ENCODE measurements at places on chromosomes 2 and 18.
A peak's percentile ranks its signal among the peaks of the same experiment; 100 is the strongest.

GRCh38 chr18:74242438-74243096 lies 49.2 kb downstream of the CYB5A start:
- no peak for DNase-seq

DNA sequence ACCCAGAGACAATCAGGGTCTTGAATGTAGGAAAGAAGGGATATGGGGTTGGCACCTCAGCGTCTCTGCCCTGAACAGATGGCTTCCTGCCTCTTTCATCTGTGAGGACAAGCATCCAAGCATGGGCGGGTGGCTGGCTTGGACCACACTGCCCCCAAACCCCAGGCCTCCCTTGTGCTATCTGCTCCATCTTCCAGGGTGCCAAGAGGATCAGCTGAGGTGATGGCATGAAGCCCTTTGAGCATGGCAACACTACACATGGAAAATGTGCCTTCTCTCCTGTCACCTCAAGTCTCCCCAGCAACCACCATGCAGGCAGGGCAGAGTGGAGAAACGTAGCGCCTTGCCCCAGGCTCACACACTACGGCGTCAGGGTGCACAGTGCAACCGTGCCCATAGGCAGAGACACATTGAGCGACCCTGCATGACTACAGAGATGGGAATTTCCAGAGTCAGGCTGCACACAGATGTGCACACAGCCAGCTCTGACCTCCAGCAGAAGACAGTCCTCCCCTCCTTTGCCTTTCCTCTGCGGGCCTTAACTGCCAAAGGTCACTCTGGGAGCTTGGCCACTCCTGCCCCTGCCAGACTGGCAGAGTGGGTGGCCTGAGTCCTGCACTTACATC lies 1.5 kb downstream of the KCNIP3 start:
- no peak for DNase-seq

DNA sequence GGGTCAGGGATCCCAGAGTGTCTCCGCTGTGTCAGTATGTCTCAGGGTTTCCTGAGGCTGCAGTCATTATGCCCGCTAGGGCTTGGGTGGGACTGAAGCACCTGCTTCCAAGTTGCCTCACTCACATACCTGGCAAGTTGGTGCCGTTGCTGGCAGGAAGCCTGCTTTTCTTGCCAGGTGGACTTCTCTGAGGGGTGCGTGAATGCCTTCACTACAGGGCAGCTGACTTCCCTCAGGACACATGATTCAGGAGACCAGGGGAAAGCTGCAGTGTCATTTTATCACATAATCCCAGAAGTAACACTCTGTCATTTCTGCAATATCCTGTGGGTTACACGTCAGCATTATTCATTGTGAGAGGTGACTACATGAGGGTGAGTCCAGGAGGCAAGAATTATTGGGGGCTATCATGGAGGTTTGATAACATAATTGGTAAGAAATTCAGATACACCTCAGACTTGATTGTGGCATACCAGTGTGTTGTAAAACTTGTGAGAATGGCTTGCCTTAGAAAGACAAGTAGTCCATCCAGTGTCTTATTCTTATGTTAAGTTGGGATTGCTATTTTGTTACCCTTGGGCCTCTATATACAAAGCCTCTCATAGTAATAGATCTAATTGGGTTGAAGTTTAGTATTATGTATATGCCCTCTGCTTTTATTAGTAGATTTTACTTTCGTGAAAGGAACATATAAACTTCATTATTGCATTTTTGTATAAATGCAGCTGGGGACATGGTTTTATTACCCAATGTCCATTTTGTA lies 44.1 kb downstream of the NEDD4L start:
- no peak for DNase-seq

DNA sequence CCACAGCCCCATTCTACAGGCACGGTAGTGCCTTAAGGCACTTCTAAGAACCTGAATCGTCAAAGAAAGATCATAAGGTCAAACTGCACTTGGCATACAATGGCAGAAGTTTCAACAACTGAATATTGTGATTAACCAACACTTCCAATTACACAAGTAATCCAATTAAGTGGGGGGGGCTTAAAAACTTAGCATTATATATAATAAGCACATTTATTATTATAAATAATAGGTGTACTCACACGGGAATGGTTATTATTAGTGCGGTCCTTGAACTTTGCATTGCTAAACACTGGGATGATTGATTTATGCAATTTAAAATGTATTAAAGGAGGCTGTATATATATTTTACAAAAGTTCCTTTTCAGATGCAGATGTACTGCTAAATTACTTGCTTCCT lies 7.6 kb downstream of the APCDD1 start:
- no peak for DNase-seq

DNA sequence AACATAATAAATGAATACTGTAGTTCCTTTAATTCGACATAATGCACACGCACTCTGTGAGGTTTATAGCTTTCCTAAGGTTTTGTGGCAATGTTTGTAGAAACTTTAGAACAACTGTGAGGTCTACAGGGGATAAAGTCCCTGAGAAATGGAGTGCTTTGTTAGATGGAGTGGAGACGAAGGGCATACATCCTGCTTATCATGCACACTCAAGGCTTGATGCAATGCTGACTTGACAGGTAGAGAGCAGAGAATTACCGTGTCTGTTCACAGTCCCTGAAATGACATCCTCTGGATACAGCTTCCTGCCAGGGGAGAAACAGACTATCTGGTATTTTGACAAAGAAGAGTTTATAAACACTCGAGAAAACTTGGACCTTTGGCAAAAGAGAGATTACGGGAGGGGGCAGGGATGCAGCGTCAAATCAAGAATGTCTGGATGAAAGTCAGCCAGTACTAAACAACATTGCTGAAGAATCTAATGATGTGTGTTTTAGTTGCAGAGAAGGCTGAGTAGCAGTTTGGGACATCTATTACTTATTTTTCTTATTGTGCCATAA lies 766.9 kb upstream of the ZEB2 start:
- no peak for DNase-seq

DNA sequence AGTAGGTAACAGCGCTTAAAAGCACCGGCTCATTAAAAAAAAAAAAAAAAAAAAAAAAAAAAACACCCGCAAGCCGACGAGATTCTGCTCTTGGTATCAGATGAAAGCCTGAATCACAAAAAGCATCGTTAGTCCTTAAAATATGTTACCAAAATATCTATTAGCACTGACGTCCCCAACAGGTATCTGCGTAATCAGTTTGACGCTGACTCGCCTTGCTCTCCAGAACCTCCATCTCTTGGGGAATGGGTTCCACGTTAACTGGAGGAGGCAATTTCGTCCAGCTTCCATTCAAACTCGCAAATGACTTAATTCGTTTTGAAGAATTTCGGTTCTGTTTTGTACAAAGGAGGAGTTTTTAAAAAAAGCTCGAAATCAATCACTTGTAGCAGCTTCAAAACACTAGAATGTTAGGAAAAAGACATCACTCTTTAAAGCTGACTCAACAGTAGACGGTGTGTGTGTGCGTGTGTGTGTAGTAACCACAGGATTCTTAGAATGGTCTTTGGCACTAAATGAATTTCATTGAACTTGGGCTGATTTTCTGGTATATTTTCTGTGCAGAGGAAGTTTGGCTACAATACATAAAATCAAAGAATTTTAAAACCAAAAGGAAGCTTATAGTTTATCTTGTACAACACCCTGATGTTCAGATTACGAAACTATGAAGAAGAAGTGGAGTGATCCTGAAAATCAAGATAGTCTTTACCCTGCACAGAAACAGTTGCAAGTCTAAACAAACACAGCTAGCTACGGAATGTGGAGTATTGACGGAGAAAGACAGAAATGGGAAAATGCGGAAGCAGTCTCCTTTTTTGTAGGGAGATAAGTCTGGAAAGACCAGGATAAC lies 1.1 kb upstream of the PGAP1 start:
- DNase-seq: peak; percentile 60

DNA sequence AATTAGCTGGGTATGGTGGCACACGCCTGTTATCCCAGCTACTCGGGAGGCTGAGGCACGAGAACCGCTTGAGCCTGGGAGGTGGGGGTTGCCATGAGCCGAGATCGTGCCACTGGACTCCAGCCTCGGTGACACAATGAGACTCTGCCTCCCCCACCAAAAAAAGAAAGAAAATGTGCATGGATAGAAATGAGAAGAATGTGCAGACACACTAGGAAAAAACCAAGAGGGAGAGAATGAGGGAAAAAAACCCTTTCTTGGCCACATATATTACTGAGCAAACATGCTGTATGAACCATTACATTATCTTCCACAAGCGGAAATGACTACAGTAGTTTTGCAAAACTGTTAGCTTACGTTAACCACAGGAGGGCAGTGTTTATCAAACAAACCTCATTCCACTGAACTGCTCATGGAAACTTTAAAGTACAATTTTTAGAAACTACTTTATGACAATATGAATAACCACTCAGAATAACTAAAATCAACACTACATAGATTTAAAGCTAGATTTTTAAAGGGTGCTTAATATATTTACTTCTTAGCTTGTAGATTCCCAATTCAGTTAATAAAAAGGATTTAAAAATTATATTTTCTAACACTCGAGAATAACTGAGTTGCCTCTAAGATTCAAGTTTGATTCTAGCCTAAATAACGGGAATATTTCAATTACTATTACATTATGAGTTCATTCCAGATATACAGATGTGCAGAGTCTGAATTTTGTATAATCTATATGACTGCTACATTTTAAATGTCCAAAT lies 26.4 kb downstream of the ASXL2 start:
- peak; percentile 63 for DNase-seq

DNA sequence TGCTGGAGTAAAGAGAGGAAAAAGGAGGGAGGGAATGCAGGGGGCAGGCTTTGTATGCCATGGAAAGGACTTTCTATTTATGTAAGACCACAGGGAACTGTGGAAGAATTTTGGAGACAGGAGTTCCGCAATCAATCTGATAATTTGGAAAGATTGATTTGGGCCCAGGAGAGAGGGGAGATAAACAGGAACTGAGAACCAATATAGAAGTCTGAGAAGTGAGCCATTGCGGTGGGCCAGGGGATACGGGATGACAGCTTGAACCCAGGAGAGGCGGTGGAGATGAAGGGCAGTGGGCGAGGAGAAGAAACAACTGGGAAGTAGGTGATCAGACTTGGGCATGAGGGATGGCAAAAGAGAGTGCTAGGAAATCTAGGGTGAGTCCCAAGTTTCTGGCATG lies 23.7 kb downstream of the RASGRP3 start:
- no peak for DNase-seq

GRCh38 chr2:37604716-37605115 lies 66.7 kb downstream of the CDC42EP3 start:
- DNase-seq: no peak

DNA sequence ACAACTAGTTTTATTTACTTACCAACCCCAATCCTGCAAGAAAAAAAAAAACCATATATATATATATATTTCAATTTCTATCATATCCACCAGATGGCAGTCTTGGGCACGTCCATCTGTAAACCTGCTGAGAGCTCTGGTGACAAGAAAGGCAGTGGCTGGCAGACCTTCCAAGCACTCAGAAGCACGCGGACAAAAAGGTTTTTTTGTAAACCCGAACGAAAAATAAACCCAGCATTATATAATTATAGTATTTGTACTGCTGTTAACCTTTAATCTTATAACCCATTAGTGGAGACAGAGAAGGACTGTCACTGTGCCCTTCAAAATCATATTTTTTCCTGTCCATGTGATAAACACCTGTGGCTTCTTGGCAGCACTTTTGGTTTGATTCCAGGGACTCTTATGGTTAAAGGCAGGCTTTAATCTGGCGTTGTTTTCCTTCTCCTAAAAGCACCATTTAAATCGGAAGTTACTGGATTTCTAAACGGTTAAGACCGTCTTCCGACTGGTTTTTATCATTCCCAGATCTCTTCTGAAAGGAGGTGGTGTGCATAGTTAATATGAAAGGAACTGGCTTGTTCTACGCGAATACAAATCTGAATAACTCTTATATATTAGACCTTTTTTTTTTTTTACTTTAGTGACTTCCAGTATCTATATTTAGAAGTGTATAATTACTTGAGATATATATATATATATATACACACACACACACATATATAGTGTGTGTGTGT lies 31.0 kb upstream of the SLC3A1 start:
- peak; percentile 78 for DNase-seq

GRCh38 chr18:12008842-12009580 lies 27.7 kb downstream of the IMPA2 start:
- no peak for DNase-seq

DNA sequence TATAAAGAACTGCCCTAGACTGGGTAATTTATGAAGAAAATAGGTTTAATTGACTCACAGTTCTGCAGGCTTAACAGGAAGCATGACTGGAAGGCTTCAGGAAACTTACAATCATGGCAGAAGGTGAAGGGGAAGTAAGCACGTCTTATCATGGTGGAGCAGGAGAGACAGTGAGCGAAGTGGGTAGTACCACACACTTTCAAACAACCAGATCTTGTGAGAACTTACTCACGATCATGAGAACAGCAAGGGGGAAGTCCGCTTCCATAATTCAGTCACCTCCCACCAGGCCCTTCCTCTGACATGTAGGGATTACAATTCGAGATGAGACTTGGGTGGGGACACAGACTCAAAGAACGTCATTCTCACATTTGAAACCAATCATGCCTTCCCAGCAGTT lies 260.1 kb upstream of the FAM98A start:
- no peak for DNase-seq

DNA sequence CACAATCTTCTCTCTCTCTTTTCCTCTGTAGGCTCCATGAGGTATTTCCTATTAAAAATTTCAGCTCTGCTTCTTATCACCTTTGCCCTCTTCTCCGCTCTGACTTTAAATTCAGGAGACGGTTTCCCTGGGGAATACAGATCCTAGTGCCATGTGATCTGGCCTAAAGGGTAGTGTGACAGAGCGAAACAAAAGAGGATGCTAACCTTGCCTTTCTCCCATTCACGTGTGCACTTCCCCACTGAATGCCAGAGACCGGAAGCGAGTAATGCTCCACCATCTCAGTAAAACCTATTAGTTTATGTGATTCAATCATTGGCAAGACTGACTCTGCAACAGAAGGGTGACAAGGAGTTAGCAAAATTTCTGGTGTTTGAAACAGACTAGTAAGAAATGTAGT lies 358.3 kb downstream of the ZNF521 start:
- no peak for DNase-seq

DNA sequence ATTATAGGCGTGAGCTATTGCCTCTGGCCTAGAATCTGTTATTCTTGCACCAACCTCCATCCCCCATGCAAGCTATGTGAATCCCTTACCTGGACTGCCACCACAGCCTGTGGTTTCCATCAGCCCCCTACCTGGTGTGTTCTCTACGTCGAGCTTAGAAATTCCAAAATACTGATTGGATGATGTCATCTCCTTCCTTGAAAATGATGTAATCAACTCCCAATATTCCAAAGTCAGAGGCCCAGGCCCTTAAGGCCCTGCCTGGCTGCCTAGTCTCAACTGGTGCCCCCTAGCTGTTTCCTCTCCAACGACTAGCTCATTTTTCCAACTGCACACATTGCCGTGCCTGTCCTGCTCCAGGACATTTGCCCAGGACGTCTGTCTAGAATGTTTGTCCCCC lies 41.3 kb upstream of the GBX2 start:
- DNase-seq: no peak

- no peak for DNase-seq
Measured at GRCh38 chr2:1256632-1257324, 156.5 kb upstream of the TPO start.

- no peak for DNase-seq
Measured at GRCh38 chr2:165193178-165193777, 10.6 kb downstream of the SCN3A start.

GRCh38 chr2:110717734-110718133 lies 14.6 kb upstream of the ACOXL start:
- no peak for DNase-seq
